HFFc6 (cell line): ENCODE measurements at places on chromosomes 7 and 10. TPM values are rescaled to one million over a fixed set of nuclear protein-coding genes. Genes with fewer than 3 reads are reported as not detected.

Gene ITPRID1
- total RNA-seq = not detected in 2 replicates

GRCh38 chr7:74000489-74001149, 27.4 kb upstream of the ELN start:
- no peak overlapping the region for H3K4me3 ChIP-seq
- peaks cover 2% of the 10 kb centered on the region; the same call in 1 of the 2 replicates for H3K27me3 ChIP-seq
- H3K36me3 ChIP-seq = no peaks in the 10 kb centered on the region
- no peak overlapping the region for H3K27ac ChIP-seq
- DNase-seq = no peak

DNA sequence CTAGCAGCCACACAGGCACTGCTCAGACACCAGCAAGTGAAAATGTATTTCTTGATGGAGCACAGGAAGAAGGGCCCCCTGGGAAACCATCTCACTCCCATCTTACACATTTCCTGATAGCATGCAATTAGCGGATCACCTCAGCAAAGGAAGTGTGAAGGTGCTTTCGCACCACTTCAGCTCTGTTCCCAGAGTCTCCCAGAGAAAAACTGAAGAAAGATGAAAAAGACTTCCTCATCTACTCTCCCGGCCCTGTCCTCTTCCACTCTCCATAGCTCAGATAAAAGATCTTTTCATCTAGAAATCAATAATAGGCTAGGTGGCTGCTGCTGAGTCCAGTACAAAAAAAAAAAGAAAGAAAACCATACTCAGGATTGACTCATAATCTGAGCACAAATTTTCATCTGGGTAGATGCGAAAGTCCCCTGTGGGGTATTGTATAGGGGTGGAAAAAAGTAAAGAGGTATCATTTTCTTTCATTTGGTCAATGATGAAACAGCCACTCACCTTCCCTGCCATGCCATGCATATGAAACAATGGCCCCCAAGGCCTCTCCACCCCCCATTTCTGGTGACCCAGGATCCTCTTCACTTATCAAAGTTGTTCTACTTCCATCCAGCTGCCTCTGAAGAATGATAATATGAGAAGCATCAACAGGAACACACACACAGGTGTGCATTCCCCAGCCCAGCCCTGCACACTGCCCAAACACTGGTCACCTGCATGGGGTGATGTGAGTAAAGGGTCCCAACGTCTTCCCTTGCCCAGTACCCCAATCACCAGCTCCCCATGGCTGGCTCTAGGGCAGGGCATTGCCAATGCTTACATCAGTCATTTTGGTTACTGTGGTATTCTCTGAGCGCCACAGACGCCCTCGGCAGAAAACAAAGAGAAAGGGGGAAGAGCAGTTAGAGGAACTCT, 48.8 kb upstream of the DGKI start:
- no peak overlapping the region for H3K4me3 ChIP-seq
- peaks cover 26% of the 10 kb centered on the region for H3K4me1 ChIP-seq
- peaks cover 1% of the 10 kb centered on the region for H3K27me3 ChIP-seq
- H3K27ac ChIP-seq = no peak overlapping the region

GRCh38 chr7:87476179-87476557, 688 bp upstream of the ABCB4 start:
- H3K4me3 ChIP-seq = no peak overlapping the region
- no peaks in the 10 kb centered on the region for H3K36me3 ChIP-seq
- no peak for DNase-seq
- H3K4me1 ChIP-seq = peaks cover 10% of the 10 kb centered on the region; the same call in 1 of the 2 replicates
- H3K27me3 ChIP-seq = peaks cover 9% of the 10 kb centered on the region; the same call in 1 of the 2 replicates

DNA sequence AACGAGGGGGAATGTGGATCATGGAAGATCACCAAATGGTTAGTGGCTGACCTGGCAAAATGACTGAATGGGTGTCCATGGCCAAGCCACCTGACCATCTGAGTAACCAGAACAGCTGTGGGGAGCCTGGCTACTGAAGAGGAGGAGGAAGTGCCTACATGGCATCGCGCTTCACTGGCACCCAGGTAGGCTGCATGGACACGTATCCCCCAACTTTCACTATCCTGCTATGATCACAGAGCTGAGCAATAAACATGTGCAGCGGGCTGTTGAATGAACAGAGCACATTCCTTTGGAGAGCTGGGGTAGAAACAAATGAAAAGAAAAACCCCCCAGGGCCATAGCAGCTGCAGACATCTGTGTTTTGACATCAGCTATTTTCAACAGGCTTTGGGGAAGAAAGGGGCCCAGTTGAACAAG, 6.5 kb downstream of the AKR1B1 start:
- H3K4me3 ChIP-seq = no peak overlapping the region; the same call in 1 of the 2 replicates
- H3K27me3 ChIP-seq = peaks cover 6% of the 10 kb centered on the region; the same call in 1 of the 2 replicates
- no peak for DNase-seq
- peak overlapping the region; percentile 52 for H3K27ac ChIP-seq

DNA sequence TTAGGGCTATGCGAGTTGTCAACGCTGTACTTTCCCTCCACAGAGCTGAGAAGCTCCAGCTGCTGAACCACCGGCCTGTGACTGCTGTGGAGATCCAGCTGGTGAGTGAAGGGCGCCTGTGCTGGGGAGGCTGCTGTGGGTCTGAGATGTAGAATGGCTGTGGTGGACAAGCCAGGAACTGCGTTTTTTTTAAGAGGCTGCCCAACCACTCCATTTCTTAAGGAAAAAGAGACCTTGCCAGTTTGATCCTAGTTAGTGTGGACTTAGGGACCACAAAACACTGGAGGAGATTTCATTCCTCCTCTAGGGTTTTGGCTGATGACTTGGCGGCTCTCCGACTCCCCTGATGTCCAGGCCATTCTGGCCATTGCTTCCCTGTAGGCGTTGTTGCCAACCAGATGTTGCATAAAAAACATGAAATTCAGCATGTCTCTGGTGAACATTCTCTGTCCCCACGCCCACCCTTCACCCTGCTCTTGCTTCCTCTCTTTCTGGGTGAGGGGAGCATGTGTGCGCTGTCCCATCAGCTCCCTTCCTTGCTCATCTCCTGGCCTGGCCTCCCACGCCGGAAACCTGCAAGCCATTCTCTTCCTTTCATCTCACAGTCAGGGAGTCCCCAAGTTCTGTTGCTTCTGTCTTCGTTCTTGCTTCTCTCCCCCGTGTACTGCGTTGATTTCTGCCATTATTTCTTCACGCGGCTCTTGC, 30.9 kb downstream of the CRCP start:
- H3K27me3 ChIP-seq = no peaks in the 10 kb centered on the region; the same call in 1 of the 2 replicates
- DNase-seq = no peak
- H3K36me3 ChIP-seq = peaks cover 43% of the 10 kb centered on the region
- H3K27ac ChIP-seq = peak overlapping the region; percentile 34

Gene ADARB2
- not detected in 3 replicates for total RNA-seq

DNA sequence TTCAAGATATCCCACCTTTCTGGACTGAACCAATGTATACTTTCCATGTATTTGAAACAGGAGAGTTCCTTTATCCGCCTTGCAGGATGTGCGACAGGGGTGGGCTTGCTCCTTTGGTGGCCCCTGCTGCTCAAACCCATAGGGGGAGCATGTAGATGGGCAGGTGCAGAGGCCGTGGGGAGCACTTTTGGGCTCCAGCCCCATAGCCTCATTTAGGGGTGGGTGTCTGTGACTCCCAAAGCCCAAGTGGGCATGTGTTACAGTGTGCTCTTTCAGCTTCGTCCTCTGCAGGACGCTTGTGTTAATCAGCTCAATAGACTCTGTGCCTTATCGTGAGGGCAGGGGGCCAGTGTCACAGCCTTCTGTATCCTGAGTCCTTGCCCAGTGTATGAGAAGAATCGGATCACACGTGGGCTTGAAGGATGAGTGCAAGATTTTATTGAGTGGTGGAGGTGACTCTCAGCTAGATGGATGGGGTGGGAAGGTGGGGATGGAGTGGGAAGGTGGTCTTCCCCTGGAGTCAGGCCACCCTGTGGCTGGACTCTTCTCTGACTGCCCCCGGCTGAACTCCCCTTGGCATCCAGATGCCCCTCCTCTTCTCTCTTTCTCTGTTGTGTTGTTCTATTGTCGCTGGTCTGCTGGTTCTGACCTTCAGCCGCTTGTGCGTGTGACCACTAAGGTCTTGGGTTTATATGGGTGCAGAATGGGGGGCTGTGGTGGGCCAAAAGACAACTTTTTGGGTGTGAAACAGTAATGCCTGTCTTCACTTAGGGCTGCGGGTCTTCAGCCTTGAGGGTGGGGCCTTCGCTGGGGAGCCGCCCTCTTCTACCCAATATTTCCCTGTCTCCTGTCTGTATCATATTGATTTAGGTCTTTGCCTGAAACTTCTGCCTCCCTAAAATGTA, 262.2 kb downstream of the GLRX3 start:
- H3K36me3 ChIP-seq = no peaks in the 10 kb centered on the region
- DNase-seq = no peak
- peaks cover 4% of the 10 kb centered on the region; the same call in 1 of the 2 replicates for H3K27me3 ChIP-seq
- no peaks in the 10 kb centered on the region for H3K4me1 ChIP-seq
- no peak overlapping the region for H3K27ac ChIP-seq

Gene IQUB
- total RNA-seq = 0.08 TPM in 1 of 2 replicates, not detected in the other

DNA sequence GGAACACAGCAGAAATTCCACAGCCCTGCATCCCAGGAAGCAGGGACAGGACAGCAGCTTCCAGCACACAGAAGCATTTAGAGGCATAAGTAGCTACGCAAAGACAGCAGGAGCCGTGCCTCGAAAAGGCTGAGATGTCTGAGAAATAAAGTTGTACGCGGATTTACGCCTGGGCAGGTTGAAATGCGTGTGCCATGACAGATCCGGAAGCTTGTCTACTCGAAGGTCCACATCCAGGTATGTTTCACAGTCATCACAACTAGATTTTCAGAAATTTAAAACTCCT, 26.1 kb downstream of the DIP2C start:
- H3K4me3 ChIP-seq = no peak overlapping the region
- no peaks in the 10 kb centered on the region for H3K36me3 ChIP-seq
- no peaks in the 10 kb centered on the region; the same call in 1 of the 2 replicates for H3K27me3 ChIP-seq
- DNase-seq = no peak

GRCh38 chr10:44051584-44052385, 333.1 kb downstream of the CXCL12 start:
- DNase-seq = peak; percentile 67
- peaks cover 4% of the 10 kb centered on the region for H3K27me3 ChIP-seq
- no peaks in the 10 kb centered on the region for H3K36me3 ChIP-seq
- H3K4me1 ChIP-seq = peaks cover 52% of the 10 kb centered on the region
- H3K27ac ChIP-seq = peak overlapping the region; percentile 22

- no peak overlapping the region for H3K4me3 ChIP-seq
- H3K36me3 ChIP-seq = no peaks in the 10 kb centered on the region
- H3K4me1 ChIP-seq = peaks cover 17% of the 10 kb centered on the region
- H3K27ac ChIP-seq = no peak overlapping the region
Measured at GRCh38 chr7:94445696-94446194, 51.0 kb downstream of the COL1A2 start.

- DNase-seq = no peak
- peaks cover 39% of the 10 kb centered on the region for H3K4me1 ChIP-seq
- peaks cover 8% of the 10 kb centered on the region; the same call in 1 of the 2 replicates for H3K36me3 ChIP-seq
- H3K4me3 ChIP-seq = no peak overlapping the region
- no peaks in the 10 kb centered on the region; the same call in 1 of the 2 replicates for H3K27me3 ChIP-seq
Measured at GRCh38 chr10:112653215-112653614, 206.2 kb downstream of the VTI1A start.

- peaks cover 62% of the 10 kb centered on the region for H3K27me3 ChIP-seq
- no peak for DNase-seq
- H3K36me3 ChIP-seq = no peaks in the 10 kb centered on the region
- H3K4me3 ChIP-seq = no peak overlapping the region
- no peaks in the 10 kb centered on the region for H3K4me1 ChIP-seq
Measured at GRCh38 chr7:27251652-27252590, 9.3 kb downstream of the EVX1 start.

DNA sequence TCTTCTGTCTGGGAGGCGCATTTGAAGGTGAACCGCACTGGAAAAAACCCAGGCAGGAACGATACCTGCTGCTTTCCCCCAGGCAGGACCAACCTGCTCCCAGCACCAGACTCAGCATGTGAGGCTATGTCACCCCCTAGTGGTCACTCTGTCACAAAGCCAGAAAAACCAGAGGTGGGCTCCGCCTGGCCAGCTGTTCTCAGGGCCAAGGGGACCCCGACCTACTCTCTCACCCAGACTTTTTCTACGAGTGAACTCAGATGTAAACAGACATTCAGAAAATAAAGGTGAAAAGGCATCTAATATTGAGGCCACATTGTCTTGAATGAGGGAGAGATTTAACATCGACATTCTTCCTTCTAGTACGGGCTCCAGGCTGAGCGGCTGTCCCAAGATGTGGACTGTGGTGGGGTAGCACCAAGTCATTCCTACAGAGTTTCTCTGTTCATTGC, 117.3 kb downstream of the PRKAG2 start:
- no peak overlapping the region for H3K27ac ChIP-seq
- peaks cover 47% of the 10 kb centered on the region for H3K4me1 ChIP-seq
- H3K4me3 ChIP-seq = no peak overlapping the region
- H3K27me3 ChIP-seq = peaks cover 28% of the 10 kb centered on the region
- peak; percentile 32 for DNase-seq

Gene ANKRD61
- total RNA-seq = 0.24 TPM in 1 of 3 replicates, not detected in the others

DNA sequence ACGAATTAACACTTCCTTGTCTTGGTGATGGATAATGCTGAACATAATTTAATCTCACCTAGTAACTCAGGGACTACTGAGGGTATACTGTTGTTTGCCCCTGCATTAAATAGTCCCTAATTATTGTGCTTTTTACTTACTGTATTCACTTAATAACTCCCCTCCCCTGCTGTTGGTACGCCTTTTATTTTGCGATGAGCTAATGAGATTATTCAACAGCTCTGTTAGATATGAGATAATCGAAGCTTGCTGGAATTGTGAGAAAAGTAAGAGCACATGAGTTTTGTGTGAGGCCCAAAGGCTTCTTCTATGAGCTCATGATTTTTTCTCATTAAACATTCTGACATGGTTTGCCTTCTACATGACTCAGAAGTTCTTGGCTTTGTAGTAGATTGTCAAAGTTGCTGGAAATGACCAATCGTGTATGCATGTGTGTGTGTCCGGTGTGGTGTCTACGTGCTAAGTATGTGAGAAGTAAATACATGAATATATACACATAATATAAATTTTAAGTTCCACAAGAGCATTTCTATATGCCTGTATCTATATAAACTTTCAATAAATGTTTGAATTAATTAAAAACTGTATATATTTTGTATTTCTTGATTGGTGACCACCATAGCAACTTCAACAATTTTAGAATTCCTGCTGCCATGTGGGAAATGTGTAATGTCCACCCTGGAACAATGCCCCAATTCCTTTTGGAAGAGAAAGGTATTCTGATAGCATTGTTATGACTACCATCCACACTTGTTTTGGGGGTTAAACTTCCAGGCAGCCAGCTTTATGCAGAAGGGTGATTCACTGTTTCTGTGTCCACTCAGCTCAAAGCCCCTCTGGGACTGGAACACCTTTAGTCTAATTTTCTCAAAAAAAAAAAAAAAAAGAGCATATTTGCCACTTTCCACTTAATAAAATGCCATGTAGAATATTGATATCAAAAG, 106.2 kb downstream of the SAMD9 start:
- peak overlapping the region; percentile 56 for H3K4me3 ChIP-seq
- peak overlapping the region; percentile 94 for H3K27ac ChIP-seq
- DNase-seq = peak; percentile 97
- H3K4me1 ChIP-seq = peaks cover 63% of the 10 kb centered on the region
- no peaks in the 10 kb centered on the region for H3K27me3 ChIP-seq

Gene GIMAP7
- not detected in 3 replicates for total RNA-seq

Gene OPALIN
- total RNA-seq = not detected in 3 replicates
